ENCODE measurements at places on chromosomes 4 and X. TPM values are rescaled to one million over a fixed set of nuclear protein-coding genes. Genes with fewer than 3 reads are reported as not detected.

GRCh38 chrX:153635788-153636668, 11.0 kb upstream of the DUSP9 start:
- no peak for DNase-seq

- DNase-seq: no peak
Observed at GRCh38 chr4:53015681-53016080, 153.6 kb downstream of the RASL11B start.

DNA sequence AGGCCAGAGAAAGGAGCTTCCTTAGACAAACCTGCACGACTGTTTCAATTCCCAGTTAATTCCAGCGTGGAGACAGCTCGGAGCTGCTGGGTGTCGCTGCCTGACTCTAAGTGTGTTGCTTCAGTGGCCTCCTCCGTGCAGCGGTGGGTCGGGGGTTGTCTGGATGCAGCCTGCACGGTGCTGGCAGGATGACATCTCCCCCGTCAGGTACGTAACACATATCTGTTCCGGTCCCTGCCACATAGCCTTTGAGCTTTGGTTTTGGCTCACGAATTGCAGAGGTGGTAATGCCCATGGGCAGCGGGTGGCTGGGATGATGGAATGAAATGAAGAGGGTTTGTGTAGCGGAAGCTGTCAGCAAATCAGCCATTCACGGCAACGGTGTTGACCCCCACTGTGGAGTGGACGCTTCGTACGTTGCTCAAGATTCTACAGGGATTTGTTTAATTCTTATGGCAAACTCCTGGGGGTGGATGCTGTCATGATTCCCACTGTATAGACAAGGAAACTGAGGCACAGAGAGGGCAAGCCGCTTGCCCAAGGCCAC, 33.7 kb upstream of the HMX1 start:
- no peak for DNase-seq

DNA sequence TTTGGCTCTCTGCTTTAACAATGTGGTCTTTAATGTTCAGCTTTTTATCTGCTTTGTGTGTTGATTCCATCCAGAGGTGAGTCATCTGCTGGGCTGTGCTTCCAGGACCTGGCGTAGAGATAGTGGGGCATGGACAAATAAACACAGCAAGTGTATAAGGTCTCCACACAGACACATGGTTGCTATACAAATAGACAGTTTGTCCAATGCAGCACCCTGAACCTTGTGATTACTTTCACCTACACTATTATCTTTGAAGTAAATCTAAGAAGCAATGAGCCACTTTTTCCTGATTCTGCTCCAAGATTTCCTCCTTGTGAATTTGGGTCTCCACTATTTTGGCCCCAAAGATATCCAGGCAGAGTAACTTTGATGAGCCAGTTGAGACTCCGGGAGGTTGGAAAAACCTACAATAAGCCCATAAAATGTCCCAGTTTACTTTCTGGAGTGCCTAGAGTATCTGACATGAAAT, 12.1 kb downstream of the PPARGC1A start:
- DNase-seq: no peak

GRCh38 chrX:136953867-136954787, 73.6 kb upstream of the RBMX start:
- DNase-seq: no peak

DNA sequence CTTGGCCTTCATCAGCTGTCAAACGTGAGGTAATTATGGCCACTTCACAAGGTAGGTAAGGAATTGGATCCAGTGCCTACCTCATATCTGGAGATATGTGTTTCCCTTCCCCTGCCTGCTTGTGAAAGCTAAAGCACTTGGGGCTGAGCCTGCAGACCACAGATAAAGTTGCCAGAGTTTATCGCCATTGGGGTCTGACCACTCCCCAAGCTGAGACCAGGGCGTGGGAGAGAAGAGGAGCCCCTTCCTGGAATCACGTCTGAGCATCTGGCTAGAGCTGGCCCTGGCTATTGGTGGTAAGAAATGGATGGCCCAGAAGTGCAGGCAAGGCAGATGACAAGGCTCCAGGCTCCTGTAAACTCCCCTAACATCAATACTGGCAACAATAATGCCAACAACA, 2.7 kb downstream of the ALAS2 start:
- no peak for DNase-seq

- DNase-seq: no peak
Observed at GRCh38 chr4:183633476-183634400, 25.2 kb downstream of the RWDD4 start.

DNA sequence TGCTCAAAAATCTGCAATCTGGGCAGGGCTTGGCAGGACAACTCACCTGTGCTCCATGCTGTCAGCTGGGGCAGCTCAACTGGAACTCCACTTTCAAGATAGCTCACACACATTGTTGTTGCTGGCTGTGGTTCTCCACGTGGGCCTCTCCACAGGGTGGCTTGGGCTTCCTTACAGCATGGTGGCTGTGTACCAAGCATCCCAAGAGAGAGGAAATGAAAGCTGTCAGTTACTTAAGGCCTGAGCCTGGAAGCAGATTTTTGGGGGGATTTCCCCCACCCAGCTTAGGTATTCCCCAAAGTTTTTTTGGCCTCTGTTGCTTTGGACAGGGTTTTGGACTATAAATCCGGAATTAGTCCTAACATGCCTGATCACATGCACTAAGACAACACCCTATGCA, 81.0 kb downstream of the BCOR start:
- no peak for DNase-seq

DNA sequence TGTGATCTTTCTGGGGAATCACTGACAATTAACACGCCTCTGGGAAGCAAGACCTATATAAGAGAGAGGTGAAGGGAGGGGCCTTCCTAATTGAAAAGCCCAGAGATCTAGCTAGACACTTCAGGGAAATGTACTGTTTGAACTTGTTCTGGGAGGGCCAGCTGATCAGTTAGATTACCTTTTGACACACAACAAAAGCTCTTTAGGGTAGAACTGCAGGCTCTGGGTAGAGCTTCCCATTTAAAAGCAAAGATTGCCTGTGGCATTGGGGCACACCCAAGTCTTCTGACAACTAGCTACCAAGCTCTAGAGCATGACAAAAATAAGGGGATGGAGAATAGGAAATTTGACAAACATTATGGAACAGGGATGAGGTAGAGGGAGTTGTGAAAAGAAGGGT, 26.3 kb downstream of the AREG start:
- DNase-seq: no peak

GRCh38 chr4:53801373-53801772, 210.1 kb upstream of the LNX1 start:
- DNase-seq: no peak

DNA sequence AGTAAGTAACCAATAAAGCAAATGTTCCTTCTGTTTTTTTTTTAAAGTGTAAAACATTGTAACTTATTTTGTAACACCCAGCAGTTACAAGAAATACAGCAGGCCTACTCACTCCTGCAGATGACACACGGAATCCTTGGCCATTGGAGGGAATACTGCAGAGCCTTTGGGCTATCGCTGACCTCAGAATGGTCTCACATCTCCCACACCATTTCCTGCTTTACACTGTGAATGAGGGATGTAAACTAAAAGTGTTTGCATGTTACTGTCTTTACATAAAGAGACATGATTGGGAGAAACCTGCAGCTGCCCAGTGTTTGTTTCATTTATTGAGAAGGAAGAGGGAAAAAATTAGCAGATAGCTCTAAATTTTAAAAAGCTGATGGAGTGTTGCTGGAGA, 64.1 kb downstream of the USP46 start:
- no peak for DNase-seq

DNA sequence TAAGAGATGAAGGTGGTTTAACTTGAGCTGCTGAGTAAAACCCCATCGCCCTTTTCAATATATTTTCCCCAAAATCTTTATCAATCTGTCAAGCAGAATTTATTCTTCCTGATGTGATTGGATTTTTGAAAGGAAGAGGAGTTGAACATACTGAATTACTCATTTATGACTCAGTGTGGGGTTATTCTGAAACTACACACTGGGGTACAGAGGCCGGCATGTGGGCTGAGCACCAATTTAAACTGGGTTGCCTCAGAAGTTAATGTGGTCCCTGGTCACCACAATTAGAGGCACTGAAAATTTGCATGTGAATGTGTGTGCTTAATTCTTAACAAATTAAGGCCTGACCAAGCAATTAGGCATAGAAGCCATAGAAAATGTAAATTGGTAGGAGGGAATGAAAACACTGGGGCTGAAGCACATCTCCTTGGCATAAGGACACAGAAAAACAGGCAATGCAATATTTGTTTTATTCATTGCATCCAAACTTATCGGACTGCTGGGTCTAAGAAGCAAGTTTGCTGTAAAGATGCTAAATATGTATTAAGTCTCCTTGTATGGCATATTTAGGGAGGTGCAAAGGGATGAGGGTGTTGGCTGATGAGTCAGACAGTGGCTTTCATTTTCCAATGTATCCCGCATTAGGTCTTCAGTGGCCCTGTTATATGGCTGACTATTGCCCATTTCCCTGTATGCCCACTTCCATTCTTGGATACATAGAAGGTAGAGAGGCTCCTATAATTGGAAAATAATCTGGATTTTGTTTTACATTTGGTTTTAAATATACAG, 170.9 kb downstream of the IL15 start:
- no peak for DNase-seq

GRCh38 chrX:143081231-143081630, 55.5 kb downstream of the SPANXN4 start:
- no peak for DNase-seq

DNA sequence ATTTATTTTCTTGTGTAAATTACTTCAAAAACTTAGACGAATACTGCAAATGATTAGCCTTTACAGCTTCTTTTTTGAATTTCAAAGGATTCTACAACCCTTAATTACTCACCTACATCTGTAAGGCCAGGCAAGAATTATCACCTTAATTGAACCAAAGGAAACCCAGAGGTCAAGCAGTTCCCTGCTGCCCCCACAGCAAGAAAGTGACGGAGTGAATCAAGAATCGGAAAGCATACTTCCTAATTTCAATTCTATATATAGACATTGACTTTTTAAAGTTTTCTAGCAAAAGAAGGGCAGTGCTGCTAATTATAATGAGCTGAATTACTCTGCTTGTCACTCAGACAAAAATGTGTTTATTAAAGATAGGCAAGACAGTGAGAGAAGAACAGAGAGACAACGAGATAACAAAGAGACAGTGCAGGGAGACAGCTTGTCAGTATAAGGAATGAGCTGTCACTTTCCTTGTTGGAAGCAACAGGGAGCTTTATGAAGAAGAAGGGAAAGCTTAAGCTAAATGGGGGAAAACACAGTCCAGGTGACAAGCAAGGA, 47.5 kb upstream of the SPANXN4 start:
- no peak for DNase-seq

- no peak for DNase-seq
Observed at GRCh38 chr4:21845663-21846062, 102.9 kb downstream of the KCNIP4 start.

DNA sequence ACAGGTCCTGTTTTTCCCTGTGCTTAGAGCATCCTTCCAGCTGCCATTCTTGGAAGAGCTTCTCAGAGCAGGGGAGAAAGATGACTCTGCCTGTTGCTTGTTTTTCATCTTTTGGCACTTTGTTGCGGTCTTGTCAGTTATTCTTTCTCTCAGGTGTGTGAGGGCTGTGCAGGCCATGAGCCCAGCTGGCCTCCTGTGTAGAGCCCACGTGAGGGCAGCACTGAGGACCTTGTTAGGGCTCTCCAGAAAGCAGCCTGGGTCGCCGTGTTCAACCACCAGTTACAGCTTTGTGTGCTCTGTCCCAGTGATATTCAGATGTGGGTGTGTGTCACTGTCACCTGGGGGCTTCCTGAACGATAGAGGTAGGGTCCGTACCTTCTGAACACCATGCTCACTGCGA, 52.8 kb downstream of the NOP14 start:
- no peak for DNase-seq

DNA sequence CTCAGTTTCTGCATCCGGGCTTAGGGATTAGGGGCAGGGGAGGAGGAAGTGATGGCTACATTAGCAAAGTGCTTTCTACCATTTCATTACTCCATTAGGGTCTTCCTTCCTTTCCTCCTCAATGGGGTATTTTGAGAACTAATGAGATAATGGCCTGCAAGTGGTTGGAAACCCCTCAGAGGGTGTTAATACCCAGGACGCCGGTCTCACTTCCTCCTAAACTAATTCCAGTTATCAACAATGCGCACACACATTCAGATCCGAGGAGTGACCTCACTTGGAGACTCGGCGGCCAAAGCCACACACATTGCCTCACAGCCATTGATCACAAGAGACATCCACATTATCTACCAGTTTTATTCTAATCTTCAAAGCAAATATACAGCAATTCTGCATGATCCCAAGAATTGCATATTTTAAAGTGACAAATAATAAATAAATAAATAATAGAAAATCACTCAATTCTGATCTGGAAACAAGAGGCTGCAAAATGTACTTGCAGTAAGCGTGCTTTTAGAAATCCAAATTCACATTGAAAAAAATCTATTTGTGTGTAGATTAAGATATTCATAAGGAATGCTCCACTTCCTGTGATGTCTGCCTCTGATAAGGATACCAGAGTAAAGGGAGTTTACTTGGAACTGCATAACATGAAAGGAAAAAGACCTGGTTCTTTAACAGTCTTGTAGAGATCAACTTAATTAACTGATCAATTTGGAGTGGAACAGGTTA, 329.1 kb downstream of the FBXW7 start:
- DNase-seq: no peak

- no peak for DNase-seq
Observed at GRCh38 chr4:170697045-170697444, 607.3 kb upstream of the AADAT start.

- no peak for DNase-seq
Observed at GRCh38 chr4:675036-675882, 917 bp downstream of the MYL5 start.

- DNase-seq: no peak
Observed at GRCh38 chr4:60096676-60097075, 1103.5 kb upstream of the ADGRL3 start.

- DNase-seq: no peak
Observed at GRCh38 chr4:132504438-132504837, 644.7 kb upstream of the PCDH10 start.

GRCh38 chrX:153863251-153863991, 22.6 kb downstream of the L1CAM start:
- no peak for DNase-seq

DNA sequence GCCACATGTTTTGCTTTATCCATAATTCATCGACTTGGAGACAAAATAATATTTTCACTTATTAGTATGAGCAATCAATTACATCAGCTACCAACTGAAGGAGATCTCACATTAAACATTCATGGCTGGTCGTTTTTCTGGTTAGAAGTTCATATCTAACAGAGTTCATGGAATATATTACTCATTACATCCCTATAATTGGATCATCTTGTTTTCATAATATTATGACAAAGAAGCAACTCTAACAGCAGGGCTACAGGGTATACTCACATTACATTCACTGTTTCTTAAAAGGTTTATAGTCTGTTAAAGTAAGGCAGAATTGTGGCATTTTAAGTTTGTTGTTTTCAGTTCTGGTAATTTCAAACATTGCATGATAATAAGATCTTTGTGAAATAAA, 33.0 kb downstream of the GSTCD start:
- no peak for DNase-seq

The NR3C2 gene
- total RNA-seq: 0.75 TPM

The BST1 gene
- total RNA-seq: 0.54 TPM

The WAS gene
- 0.19 TPM for total RNA-seq

The GPM6B gene
- 10.7 TPM for total RNA-seq

The RHOXF2 gene
- total RNA-seq: not detected

The SH3BP2 gene
- 105 TPM for total RNA-seq

The SPANXC gene
- total RNA-seq: not detected

The NKX6-1 gene
- not detected for total RNA-seq

The HTR2C gene
- total RNA-seq: not detected

Measured in osteocyte (in vitro differentiated cells).